ENCODE measurements at places on chromosomes 11 and 22.

- no peak for DNase-seq
These were observed 702 bp downstream of the BIRC2 start for GRCh38 chr11:102347462-102348370.

GRCh38 chr11:83836883-83837654 lies 550.9 kb upstream of the CCDC90B start:
- DNase-seq, result no peak

GRCh38 chr11:125404157-125404810 lies 91.8 kb downstream of the FEZ1 start:
- no peak for DNase-seq

GRCh38 chr22:43745783-43746356 lies 66.2 kb downstream of the EFCAB6 start:
- DNase-seq, result no peak

DNA sequence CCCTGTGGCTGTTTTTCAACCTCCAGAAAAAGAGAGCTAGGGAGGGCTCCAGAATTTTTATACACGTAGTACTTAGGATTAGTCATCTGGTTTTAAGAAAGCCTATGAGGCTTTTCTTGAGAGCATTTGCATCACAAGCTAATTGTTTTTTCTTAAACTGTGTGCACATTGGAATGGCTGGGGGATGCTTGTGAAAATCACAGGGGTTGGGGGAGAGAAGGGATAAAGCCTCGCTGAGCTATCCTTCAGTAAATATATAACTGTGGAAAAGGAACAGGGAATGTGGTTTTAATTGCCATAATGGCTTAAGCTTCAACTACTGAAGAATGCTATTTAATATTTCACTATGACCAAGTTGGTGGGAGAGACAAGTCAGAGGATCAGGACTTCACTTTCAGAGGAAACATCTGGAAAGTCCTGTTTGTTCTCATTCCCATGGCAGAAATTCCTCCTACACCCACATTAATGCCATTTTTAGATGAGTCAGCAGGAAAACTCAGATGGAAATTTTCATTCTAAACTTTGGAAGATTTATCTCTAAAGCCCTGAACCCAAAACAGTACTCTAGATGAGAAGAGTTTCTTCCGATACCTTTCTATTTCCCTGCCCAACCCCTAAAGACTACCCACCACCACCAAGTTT lies 591.3 kb downstream of the LRRC4C start:
- no peak for DNase-seq

DNA sequence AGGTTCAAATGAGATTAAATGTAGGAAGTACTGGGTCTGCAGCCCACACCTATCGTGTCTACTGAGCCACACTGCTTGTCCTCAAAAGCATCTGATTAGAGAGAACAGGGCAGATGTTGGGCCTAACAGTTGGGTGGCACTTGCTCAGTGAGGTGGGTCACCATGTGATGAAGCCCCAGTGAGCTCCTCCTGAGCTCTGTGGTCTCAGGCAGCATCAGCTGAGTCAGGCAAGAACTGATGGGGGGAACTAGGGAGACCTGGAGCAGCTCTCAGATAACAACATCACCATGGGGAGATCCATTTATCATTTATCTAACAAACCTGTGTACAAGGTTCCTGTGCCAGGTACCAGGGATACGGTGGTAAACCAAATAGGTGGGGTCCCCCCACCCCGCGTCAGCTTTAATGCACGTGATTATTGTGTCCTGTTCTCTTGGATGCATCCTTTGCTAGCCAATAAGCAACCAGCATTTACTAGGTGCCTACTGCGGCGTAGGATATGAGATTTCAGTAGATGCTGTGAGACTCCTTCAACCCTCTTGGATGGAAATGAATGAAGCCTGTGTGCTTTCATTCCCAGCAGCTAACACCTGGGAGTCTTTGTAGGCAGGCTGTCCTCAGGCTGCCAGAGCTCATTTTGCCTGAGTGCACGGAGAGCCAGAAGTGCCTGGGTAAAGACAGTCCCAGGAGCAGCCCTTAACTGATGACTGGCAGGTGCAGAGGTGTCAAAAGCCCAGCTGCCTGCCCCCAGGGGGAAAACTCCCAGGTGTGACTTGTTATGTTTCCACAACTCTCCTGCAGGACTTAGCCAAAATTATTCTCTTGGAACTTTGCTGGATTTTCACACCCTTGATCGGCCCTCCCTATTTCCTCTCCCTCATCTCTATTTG lies 73.6 kb upstream of the NARS2 start:
- DNase-seq, result no peak

- no peak for DNase-seq
These were observed 3.7 kb upstream of the MTFP1 start for GRCh38 chr22:30421695-30422480.

DNA sequence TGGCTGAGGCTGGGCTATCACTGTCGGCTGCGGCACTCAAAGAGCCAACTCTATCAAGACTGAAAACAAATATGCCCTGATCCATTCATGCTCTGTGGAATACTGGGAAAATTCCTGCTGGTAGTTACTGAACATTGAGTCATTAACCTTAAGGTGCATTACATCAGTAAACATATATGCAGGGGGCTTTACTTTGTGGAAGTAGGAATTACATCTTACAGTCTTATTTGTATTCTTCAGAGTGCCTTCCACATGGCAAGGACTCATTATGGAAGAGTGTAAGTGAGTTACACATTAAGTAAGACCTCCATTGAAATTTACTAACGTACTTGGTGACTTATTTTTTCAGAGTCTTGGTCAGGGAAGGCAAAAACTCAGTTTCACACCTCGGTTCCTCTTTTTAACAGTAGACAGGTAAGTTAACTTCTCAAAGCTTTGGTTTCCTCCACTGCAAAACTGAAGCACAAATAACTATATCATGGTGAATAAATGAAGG lies 4.5 kb downstream of the OR5B21 start:
- DNase-seq, result no peak

DNA sequence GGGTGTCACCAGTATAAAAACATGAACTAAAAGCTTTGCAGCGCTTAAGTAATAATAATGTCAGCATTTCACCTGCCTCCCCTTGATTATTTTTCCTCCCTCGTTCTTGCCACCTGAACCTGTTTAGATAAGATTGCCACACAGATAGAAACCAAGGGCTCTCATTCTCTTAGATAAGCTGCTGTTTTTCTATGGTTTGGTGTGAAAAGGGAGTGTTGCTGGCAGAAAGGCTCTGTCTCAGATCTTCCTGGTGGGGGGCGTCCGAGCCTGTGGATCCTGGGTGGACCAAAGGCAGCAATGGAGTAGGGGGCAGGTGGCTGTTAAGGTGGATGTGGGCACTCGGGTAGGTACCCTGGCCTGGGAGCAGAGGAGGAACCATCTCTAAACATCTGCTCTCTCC lies 147.5 kb downstream of the ST3GAL4 start:
- DNase-seq, result no peak

DNA sequence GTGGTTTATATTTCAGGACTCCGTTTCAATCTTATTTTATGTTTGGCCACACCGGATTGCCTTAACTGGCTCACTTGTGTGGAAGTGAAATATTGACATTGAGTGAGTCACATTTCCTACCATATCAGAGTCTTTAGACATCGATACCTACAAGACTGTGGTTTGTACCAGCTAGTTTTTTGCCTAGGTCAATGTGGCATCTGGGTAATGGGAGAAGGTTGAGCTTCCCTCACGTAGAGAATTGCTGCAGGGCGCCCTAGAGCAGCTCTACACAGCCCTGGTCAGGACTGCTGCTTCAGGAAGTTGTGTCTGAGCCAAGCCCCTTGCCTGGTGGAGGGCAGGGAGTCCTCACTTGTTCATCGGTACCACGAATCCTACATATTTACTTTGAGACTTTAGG lies 1.6 kb downstream of the GRAMD1B start:
- DNase-seq, result no peak

DNA sequence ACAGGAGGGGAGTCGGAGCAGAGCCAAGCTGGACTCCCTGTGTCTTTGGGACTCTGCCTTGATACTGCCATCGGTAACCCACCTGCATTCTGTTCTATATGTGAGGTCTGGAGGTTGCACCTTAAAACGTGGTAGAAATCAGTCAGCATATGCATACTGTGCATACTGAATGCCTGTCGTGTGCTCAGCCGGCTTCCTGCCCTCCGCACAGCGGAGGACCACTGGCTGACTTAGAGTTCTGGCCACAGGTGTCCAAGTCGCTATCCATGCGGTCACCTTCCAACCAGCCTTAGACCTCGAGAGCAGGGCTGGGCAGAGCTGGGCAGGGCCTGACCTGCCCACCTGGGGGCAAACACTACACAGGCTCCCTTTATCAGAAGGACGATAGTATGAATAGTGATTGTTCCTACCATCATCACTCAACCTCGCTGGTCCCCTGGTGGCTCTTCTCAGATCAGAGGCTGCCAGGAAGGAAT lies 3.8 kb downstream of the TBC1D10C start:
- DNase-seq, result no peak

- no peak for DNase-seq
These were observed 31.4 kb downstream of the PLAAT5 start for GRCh38 chr11:63459586-63459985.

- DNase-seq, result no peak
These were observed 163.9 kb downstream of the ADAMTS15 start for GRCh38 chr11:130612291-130612851.

DNA sequence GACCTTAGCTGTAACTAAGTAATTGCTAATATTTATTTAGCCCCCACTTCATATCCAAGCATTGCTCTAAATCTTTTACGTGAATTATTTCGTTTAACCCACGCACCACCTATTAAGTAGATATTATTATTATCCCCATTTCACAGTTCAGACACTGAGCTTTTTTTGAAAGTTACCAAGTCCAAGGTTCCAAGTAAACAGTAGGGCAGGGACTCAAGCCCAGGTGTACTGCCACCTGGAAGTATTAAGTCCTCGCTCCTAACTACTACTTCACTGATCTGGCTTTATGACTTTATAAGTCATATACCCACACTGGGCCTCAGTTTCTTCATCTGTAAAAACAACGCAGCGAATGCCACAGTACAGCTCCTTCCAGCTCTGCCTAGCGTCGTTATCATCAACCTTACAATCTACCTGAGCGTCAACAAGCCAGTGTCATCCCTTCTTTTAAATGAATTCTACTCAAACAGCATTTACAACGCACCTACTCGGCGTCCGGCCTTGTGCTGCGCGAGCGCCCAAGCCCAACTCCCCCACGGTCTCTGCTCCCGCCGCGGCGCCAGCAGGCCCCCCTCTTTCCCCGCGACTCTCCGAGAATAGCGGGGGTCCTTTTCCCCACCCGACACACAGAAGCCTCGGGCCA lies 624 bp downstream of the TMEM41B start:
- DNase-seq, result no peak

GRCh38 chr11:12775955-12776354 lies 101.7 kb downstream of the TEAD1 start:
- DNase-seq, result no peak

DNA sequence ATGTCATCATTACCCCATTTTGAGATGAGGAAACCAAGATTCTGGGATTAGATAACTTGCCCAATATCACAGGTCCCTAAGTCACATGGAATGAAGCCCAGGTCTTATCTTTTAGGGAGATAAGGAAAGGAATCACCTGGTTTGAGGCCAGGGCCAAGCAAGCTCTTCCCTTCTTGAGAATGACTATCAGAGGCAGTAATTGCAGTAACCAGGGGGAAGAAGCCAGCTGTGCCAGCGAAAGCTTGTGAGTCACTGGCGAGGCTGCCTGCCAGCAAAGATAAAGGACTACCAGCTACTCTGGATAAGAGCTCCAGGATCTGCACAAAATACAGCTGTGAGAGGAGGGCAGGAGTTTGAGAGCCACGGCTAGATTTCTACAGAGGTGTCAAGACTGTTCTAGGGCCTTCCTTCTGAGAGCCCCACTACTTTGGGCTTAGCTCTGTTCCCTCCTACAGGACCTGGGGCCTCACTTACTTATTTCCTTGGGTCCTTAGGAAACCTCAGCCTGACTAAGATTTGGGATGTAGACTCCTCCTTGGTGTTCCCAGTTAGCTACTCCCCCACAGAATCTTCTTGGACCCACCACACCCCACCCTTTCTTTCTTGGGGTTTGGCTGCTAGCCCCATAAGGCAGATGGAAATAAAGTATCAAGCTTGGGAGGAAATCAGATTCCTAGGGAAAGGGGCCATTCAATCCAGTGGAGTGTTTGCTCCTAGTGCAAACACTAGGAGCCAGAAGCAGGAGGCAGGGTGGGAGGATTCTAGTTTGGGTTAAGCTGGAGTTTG lies 9.7 kb upstream of the CCKBR start:
- no peak for DNase-seq

GRCh38 chr11:75035911-75036565 lies 47.3 kb downstream of the NEU3 start:
- no peak for DNase-seq

DNA sequence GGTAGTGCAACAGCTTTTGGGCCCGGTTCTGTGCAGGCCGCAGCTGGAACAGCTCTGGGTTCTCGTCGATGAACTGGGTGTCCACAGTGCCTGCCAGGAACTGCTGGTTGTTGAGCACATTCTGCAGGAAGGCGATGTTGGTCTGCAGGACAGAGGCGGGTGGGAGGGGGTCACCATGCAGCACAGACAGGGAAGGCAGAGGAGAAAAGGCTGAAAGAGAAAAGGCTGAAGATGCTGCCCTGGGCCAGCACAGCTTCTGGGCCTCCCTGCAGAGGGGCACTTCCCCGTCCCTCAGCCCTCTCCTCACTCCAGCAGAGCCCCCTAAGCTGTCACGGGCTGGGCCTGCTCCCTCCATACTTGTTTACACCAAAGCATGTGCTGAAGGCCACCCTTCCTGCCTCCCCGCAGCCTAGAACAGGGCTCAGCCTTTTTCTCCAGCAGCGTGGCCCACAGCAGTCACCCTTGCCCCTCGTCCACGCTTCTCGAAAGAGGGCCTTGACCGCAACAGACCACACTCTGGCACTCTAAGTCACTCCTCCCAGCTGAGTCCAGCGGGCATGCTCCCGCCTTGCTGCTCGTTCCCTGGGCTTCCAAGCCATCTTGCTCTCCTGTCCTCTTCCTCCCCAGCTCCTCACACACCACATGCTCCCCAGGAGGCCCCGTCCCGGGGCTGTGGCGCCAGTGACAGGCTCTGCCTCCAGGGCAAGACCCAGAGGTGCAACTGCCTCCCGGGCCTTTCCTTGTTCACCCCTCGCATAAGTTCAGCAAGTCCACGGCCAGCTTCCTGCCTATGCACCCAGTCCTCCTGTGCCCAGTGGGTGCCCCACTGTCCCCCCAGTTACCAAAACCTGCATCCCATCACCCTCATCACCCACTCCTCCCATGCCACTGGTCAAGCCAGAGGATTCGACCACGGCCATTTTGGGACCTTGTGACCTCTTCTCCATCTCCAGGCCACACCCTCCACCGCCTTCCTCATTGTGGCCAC lies 3.3 kb upstream of the LRFN4 start:
- no peak for DNase-seq

DNA sequence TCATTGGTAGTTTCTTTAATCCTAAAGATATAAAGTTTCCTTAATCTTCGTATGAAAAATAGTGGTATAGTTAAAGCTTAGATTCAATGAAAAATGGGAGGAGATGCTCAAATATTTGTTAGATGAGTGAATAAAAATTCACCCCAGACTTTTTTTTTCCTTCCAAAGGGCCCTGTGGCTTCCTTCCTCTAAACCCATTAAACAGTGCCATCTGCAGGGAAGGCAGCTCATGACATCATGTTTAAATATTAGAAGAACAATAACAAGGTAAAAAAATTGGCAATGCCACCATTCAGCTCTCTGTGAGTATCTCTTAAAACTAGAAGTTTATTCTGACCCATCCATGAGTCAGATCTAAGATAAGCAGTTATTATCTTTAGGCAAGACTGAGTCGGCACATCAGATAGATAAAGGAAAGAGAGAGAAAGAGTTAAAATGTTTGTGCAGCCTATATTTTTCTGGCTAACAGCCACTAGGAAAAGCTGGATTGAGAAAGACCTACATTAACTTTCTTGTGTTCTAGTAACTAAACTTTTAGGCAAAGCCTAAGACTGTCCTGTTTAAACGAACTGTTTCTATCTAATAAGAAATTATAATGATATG lies 19.1 kb upstream of the OOSP1 start:
- no peak for DNase-seq

Measured in stimulated activated CD8-positive, alpha-beta memory T cell treated with anti-CD3 and anti-CD28 coated beads, Interleukin-15, amount 100 ng/mL, for 24 hours (primary cell).